ENCODE measurements at places on chromosomes 1 and 21. TPM values are rescaled to one million over a fixed set of nuclear protein-coding genes. Genes with fewer than 3 reads are reported as not detected.

Gene IVL
- total RNA-seq: not detected

- no peaks in the 10 kb centered on the region for H3K27me3 ChIP-seq
- no peak overlapping the region for H3K27ac ChIP-seq
- no peak overlapping the region for H3K4me3 ChIP-seq
- DNase-seq: no peak
- no peaks in the 10 kb centered on the region for H3K36me3 ChIP-seq
These were observed 50.0 kb downstream of the SH3GLB1 start for GRCh38 chr1:86754265-86754974.

- H3K27me3 ChIP-seq: no peaks in the 10 kb centered on the region
- no peaks in the 10 kb centered on the region for H3K4me1 ChIP-seq
- H3K4me3 ChIP-seq: no peak overlapping the region
- no peak for DNase-seq
- no peaks in the 10 kb centered on the region for H3K36me3 ChIP-seq
These were observed 498.7 kb upstream of the NFIA start for GRCh38 chr1:60583696-60584095.

Gene ITPKB
- total RNA-seq: 7.7 TPM

GRCh38 chr1:158155673-158156072 lies 25.0 kb upstream of the CD1D start:
- no peak overlapping the region for H3K4me3 ChIP-seq
- H3K36me3 ChIP-seq: no peaks in the 10 kb centered on the region
- no peaks in the 10 kb centered on the region for H3K4me1 ChIP-seq

Data from psoas muscle (tissue), 8 donors.